GM04503 (cell line): ENCODE measurements at places on chromosomes 12 and 14.
A peak's percentile ranks its signal among the peaks of the same experiment; 100 is the strongest.

GRCh38 chr12:39402922-39403321 is 40.0 kb downstream of the KIF21A start:
- DNase-seq = no peak

GRCh38 chr12:122635471-122635870 is 67.7 kb downstream of the HCAR2 start:
- no peak for DNase-seq

GRCh38 chr14:92726933-92727262 is 21.5 kb downstream of the LGMN start:
- no peak for DNase-seq

GRCh38 chr14:80260645-80261044 is 49.3 kb upstream of the DIO2 start:
- DNase-seq = no peak

DNA sequence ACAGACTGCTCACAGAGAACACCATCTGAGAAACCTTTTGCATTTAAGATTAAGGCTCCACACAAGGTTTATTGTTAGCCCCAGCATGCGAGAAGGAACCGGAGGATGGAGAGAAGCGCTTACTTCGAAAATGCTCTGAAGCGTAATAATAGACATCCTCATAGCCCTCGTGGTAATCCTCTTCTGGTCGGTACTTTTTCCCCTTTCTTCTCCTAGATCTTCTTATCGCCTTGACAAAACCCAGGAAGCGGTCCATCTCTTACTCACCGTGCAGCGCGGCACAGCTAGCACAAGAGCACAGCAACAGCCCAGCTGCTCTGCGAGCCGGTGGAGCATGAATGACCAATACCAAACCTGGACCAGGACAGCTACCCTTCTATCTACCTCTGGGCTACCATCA is 125.1 kb upstream of the GRIP1 start:
- no peak for DNase-seq

DNA sequence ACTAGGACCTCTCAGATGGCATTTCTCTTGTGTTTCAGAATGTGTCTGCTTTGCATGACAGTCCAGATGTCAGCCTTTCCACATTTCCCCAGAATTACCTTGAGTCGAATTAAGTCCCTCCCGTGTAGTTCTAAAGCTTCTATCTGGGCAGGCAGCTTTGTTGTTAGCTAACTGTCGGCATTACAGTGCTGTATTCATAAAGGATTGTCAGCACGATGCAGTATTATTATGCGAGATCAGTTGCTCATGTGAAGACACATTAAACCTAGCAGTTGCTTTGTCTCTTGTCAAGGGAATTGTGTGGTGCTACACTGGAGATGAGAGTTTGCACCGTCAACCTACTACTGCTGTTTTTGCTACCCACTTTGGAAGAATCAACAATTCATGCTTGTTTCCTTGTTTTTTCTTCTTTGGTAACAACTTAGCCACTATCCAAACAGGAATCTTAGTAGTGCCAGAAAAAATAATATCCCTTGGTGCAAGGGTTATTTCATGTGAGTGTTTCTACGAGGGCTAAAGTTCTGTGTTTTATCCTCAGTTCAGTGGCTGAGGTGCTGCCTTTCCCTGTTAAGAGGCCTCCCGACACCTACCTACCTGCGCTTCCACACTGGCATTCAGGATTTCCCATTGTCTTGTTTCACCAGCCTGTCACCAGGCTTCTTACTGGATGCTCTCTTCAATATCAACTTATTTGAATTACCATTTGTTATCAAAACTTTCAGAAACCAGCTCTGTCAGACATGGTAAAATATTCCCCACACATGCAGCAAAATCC is 297.9 kb upstream of the G2E3 start:
- DNase-seq = no peak

- DNase-seq = no peak
Measured at GRCh38 chr12:67651132-67651695, 2.7 kb downstream of the DYRK2 start.

DNA sequence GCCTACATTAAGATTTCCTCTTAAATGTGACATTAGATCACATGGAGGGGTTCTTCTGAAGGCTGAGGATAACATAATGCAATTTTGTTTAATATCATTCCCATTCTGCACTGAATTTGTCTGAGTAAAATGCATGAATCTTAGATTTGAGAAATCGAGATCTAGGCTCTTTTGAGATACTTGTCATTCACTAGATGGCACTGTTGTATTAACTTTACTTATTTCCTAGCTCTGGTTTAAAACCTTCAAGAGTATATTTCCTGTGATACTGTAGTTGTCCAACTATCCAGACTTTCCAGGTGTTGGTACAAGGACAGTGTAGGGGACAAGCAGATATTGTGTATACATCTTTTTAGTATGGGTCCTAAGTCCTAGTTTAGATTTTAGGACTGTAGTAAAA is 91.7 kb upstream of the SEL1L start:
- DNase-seq = no peak

GRCh38 chr14:95222151-95222631 is 64.9 kb upstream of the DICER1 start:
- DNase-seq = peak; percentile 3
